ENCODE measurements at places on chromosomes 1 and 21. TPM values are rescaled to one million over a fixed set of nuclear protein-coding genes. Genes with fewer than 3 reads are reported as not detected.

GRCh38 chr1:243916160-243916559 is 66.1 kb upstream of the AKT3 start:
- no peak for DNase-seq

INTS7 gene
- 14.8 TPM for total RNA-seq

- DNase-seq = no peak
Measured at GRCh38 chr21:33828083-33828482, 87.5 kb downstream of the ATP5PO start.

GRCh38 chr1:148362626-148363438 is 120.3 kb downstream of the PPIAL4G start:
- no peak for DNase-seq

GRCh38 chr21:40315626-40316025 is 448.4 kb downstream of the PCP4 start:
- DNase-seq = no peak

DNA sequence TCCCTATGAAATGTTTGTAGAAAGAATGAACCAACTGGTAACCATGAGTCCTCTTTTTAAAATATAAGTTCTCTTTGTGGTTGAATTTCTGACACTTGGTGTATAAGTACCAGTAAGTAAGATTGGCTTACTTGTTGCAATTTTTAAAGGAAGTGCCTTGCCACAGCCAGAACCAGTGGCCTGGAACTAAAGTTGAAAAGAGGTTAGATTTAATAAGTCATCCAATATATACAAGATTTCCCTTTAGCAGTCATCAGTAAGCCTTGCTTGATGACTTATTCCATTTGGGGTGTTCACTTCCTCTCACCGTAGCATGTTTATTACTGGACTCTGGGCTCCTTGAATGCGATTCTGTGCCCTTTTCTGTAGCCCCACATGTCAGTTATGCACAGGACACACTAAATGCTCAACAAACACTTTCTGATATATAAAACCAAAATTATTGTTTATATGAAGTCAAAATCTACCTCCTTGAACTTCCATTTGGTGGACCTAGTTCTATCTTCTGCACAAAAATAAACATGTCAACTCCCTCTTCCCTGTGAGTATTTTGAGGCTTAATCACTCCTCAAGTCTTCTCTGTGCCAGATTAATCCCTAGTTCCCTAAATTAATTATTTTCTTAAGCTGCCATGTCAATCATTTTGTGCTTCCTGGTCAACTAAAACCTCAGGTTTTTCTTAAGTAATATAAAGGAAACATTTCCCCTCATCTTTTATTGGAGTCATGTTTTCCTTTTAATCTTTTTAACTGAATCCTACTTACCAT is 218.1 kb downstream of the ST6GALNAC3 start:
- no peak for DNase-seq

Data from thyroid gland (tissue), 4 donors.